ENCODE measurements at places on chromosomes 7 and 10.
A peak's percentile ranks its signal among the peaks of the same experiment; 100 is the strongest.

DNA sequence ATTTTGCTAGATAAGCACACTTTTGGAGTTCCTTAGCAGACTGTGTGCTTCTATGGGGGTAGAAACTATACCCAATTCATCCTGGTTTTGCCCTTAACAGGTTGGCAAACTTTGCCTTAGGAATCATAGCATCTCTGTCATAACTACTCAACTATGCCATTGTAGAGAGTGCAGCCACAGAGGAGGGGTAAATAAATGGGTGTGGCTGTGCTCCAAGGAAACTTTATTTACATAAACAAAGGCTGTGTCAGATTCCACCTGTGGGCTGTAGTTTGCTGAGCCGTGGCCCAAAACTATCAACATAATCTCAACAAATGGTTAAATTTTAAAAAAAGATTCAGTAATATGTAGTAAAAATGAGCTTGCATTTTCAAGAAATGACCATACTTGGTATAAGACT, 51.6 kb upstream of the LAMB1 start:
- DNase-seq = no peak

DNA sequence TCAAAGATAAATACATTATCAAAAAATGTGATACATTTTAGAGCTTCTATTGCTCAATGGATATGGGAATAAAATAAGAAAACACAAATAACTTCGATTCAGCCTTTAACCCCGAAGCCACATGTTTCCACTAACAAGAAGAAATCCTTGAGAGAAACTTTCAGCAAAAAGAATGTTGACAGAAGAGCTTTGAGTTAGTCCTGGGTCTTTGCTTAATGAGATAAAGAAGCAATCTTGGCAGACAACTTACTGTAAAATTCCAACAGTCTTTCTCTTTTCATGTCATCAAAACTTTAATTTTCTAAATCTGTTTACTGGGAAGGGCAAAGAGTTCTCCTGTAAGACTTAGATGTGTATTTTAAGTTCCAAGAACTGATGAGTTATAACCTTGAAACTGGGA, 810.2 kb downstream of the CNTNAP2 start:
- no peak for DNase-seq

GRCh38 chr10:88253-88652, 39.2 kb upstream of the TUBB8 start:
- DNase-seq = peak; percentile 56

DNA sequence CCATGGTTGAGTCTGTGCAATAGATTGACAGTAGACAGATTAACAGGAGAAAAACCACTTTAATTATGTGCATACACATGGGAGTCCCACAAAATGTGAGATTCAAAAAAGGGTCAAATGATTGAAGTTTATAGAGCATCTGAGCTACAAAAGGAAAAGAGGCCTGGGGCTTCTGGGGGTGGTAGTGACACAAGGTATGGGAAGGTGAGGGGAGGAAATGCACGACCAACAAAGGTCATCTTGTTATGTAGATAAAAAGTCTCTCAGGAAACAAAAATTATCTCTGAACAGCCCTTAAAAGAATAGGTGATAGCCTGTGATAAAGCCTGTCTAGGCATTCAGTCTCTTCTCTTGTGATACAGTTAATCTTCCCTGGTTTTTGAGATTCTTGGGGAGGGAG, 141.7 kb downstream of the SEC23IP start:
- no peak for DNase-seq

DNA sequence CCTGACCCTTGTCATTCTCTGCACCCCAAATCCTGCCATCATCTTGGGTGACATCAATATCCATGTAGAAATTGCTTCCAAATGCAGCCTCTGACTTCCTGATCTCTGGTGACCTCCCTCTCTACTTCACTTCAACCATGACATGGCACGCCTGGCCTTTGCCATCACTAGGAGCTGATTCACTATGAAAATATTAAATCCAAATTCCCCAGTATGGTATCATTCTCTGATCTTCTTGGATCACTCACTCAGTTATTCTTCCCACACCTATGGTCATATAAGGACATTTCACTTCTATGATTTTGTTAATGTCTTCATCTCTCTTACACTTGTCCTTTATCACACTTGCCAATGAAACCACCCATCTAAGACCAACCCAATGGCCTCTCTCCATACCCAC, 73.7 kb upstream of the ODAD2 start:
- no peak for DNase-seq

GRCh38 chr7:18958627-18959026, 158.8 kb downstream of the TWIST1 start:
- DNase-seq = no peak

DNA sequence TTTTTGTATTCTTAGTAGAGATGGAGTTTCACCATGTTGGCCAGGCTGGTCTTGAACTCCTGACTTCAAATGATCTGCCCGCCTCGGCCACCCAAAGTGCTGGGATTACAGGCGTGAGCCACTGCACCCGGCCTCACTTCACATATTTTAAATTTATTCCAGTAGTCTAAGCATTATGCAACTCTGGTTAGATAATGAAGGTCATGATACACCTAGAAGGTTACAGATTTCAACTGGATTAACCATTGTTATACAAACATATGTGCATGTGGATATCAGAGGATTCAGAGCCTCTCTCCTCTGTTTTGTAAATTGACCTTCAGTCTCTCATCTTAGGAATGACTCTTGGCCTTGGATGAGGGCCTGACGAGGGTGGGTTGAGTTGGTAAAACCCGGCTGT, 146.3 kb downstream of the DPP6 start:
- DNase-seq = no peak

DNA sequence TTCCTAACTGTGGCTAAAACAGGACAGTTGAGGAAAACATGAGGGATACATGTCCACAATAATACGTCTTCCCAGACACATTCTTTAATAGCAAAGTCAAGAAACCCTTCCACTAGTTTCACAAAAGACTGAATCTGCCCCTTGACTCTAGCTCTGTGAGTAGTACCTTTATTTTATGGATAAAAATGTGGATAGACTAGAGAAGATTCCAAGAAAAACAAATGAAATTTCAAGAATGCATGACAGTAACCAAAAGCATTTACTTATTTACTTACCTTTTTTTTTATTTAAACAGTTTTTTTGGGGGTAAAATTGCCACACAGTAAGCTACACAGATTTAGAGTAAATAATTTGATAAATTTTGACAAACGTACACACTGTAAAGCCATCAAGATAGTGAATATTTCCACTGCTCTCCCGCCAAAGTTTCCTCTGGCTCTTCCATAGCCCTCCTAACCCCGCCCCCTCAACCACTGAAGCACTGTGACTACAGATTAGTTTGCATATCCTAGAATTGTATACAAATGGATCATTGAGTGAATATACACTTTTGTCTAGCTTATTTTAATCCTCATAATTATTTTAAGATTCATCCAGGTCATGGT, 420.4 kb upstream of the ZMIZ1 start:
- DNase-seq = no peak

GRCh38 chr10:132595854-132596253, 58.3 kb downstream of the INPP5A start:
- DNase-seq = no peak

DNA sequence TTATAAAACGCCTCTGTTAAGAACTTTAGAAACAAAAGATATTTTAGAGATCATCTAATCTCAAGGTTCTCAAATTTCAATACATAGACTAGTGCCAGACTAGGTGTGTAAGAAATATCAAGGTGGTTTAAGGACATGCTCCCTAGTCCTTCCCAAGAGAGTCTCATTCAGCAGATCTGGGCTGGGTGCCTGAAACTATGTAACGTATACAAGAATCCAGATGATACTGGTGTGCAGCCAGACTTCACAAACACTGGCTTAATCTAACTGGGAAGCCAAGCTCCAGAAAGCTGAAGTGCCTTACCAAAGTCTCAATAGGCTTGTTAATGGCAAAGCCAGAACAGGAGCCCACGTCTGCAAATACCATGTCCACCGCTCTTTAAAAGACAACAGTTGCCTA, 105.0 kb upstream of the AMPH start:
- DNase-seq = no peak

GRCh38 chr7:88169717-88170320, 50.0 kb downstream of the SRI start:
- peak; percentile 45 for DNase-seq

DNA sequence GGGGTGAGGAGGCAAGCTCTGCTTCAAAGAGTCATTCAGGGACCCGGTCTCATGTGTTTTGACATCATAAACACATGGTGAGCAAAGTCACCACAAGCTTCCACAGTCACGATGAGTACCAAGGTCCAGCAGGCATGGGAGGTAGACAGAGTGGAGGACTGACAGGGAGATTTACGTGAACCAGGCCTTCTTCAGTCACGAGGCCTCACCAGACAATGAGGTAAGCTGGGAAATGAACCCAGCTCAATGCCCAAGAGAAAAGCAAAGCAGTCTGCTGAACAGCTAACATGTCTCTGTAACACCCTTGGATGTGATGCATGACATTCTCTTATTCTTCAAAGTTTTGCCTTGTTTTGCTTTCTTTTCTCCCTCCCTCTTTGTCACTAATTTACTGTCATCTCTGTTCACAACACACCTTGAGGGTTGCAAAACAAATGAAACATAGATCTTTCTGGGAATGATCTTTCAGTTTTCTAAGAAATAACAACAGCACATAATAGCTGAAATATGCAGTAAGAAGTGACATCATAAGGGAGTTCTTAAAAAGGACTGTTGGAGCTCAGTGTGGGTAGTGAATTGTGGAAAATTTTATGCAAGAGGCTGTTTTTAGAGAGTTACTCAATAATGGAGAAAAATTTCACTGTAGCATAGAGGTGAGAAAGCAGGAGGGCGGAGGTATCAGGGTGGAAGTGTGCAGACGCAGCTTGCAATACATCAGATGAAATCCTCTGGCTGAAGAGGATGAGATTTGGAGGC, 9.0 kb downstream of the PPP1R17 start:
- DNase-seq = no peak

GRCh38 chr10:106705681-106706100, 458.8 kb downstream of the SORCS1 start:
- peak; percentile 80 for DNase-seq

GRCh38 chr7:146892151-146892550, 775.5 kb downstream of the CNTNAP2 start:
- no peak for DNase-seq

- DNase-seq = no peak
These were observed 66.6 kb downstream of the AGMO start for GRCh38 chr7:15495170-15495569.

DNA sequence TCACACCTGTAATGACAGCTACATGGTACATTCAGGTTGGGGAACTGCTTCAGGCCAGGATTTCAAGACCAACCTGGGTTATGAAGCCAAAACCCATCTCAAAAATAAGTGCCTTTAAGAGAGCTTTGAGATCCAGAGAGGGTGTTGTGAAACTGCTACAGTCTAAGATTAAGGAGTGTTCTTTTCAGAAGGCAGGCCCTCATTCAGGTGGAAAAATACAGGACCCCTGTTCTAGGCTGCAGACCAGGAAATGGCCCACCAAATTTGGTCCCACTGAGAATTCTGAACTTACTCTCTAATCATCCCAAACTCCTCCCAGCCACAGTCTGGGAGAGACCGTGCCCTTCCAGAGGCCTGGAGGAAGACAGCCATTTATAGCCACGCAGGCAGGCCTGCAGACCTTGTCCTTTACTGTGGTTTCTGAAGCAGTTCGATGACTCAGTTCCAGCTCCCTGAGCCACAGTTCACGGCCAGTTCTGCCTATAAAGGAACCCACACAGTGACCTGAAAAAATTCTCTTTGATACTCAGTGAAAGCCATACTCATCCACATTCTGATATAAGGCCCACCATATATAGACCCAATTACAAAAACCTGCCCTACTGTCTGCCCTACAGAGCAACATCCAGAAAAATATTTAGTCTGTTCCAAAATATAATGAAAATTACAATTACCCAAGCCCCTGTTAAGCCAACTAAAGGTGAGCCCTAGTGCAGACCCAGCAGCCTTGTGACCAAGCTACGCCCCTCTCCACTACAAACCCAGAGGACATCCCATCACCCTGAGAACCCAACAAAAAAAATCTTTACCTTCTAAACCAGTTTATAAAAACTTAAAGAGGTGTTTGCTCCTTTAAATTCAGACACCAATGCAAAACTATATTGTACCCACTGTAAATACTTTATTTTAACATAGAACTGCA, 21.2 kb downstream of the ZNF680 start:
- no peak for DNase-seq

DNA sequence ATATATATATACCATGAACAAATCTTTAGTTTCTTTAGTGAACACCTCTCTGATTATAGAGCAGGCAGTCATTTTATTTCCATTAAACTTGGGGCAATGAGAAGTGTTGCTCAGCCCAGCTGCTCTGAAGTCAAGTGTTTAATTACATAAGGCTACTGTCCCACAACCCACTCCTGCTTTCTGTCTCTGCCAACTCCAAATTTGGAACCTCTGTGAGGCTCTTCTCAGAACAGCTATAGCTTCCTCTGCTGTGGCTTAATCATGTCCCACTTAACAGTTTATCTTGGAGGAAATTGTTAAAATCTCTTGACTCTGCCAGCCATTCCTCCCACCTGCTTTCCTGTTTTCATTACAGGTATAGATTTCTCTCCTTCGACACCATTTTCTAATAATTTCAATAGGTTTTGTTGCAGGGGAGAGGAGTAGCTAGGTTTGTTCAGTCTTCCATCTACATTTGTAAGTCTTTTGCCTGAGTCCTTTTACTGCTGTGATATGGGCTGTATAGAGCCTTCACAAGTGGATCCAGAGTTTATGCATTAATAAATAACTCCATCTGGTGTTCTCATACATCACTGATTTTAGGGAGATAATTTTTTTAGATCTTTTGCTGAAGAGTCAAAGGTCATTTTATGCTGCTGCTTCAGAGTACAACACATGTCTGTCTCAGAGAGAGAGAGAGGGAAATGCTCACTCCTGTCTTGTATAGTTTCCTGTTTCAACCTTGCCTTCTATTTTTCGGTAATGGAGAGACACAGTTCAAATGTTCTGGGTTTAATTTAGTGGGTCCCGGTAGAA, 170.4 kb downstream of the WNT2 start:
- DNase-seq = no peak

- DNase-seq = no peak
These were observed 89.2 kb downstream of the SPAG6 start for GRCh38 chr10:22434521-22434920.

DNA sequence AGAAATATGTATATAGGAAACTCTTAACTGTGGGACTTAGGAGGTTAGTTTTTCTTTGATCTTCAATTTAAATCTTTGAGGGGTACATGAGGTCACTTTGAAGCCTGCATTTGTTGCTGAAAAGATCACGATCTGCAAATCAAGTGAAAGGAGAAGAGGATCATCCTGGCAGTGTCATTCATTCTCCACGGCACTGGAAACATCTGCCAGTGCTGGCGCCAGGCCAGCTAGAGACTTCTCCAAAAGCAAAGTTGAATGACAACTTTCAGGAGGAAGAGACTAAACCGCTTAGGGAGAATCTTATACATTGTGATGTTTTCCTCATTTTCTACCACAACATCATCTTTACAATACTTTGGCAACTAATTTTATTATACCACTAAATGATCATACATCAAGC, 42.5 kb downstream of the MRC1 start:
- peak; percentile 59 for DNase-seq

- no peak for DNase-seq
These were observed 9.2 kb downstream of the JMJD1C start for GRCh38 chr10:63456437-63457210.

DNA sequence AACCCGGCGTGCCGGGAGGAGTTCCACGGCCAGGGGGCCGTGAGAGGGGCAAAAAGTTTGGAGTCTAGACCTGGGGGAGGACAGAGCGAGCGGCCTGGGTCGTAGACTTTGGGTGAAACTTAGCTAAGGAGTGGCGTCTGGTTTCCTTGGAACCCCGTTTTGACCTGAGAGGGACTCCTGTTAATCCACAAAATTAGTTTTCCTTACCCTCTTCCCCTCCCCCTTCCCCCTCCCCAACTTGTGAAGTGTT, 574 bp downstream of the MARCHF5 start:
- no peak for DNase-seq

- DNase-seq = no peak
These were observed 176.0 kb downstream of the NOC3L start for GRCh38 chr10:94186722-94187121.
